ENCODE measurements at places on chromosomes 5 and 9.

- no peak for DNase-seq
Observed at GRCh38 chr5:147887930-147888329, 9.4 kb downstream of the SCGB3A2 start.

DNA sequence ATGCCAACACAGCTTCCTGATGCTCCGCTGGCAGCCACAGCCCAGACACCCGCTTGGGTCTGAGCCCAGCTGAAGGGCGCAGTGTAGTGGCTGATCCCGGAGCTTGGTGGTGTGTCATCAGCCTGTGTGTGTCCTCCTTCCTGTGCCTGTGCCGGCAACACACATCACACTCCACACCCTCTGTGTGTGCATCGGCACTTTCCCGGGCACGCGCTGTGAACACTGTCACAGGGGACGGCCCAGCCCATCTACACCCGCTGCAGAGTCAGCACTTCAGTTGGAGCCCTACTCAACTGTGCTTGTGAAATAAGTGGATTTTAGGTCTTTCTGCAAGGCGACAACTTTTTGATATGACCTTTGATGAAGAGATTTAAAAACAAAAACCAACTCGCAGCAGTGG is 189.4 kb downstream of the IRX2 start:
- DNase-seq, result no peak

DNA sequence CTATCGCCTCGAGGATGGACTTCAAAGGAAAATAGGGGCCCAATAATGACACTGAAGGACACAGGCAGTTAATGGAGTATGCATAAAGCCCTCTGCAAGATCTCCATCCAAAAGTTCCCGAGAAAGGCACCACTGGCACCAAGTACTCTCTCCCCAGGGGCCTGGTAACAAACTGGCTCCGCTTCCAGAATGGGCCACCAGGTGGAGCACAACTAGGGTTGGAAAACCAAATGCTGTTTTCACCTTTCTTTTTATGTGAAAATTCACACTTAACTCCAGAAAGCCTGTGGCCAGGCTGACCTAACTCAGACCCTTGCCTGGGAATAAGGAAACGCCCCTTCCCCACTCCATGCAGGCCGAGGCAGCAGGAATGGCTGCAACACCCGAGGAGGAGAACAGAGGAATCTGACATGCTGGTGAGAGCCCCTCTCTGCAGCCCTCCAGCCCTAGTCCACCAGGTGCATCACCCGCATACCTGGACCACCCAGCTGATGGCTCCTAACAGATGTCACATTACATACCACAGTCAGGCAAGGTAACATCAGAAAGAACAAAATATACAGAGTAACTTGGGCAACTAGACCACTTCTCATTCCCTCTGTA is 42.8 kb downstream of the CAMSAP1 start:
- DNase-seq, result peak; percentile 84

DNA sequence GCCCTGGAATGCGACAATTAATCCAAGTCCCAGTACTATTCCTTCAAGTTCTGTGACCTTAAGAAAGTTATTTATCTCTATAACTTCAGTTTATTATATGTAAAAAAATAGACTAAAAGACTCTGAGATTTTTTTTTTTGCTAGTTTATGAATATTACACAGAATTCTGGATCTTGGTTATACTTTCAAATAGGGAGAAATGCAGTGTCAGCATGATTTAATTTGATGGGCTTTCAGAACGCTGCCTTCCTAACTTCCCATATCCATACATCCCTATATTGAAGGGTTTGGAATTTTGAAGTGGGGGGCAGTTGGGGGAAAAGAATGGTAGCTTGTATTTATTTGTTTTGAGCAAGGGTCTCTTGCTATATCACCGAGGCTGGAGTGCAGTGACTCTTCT is 98.4 kb upstream of the MEGF10 start:
- no peak for DNase-seq

DNA sequence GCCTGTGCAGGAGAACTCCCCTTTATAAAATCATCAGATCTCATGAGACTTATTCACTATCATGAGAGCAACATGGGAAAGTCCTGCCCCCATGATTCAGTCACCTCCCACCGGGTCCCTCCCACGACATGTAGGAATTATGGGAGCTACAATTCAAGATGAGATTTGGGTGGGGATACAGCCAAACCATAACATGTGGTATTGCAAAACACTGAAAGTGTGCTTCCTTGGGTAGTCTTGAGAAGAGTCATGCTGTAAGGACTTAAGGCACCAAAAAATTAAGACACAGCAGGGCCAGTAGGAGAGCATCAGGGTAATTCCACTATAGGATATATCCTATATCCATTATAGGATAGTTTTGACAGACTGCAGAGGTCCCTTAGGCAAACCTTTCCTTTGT is 29.4 kb upstream of the GDNF start:
- DNase-seq, result no peak

DNA sequence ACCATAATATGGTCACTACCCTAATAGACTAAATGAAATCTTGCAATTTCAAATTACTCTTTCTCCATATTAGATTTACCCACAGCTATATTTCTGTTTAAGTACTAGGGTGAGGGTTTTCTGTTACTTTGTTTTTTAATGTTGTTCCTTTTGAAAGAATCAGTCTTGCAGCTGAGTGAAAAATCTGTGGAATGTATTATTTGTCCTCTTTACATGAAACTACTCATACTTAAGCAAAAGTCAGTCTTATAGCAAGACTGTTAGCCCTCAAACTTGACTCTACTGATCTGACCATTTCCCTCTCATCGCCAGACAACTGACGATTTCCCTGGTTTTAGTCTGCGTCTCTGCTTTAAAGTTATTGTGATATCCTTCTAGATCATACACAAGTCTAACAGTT is 84.0 kb downstream of the PIK3R1 start:
- no peak for DNase-seq

DNA sequence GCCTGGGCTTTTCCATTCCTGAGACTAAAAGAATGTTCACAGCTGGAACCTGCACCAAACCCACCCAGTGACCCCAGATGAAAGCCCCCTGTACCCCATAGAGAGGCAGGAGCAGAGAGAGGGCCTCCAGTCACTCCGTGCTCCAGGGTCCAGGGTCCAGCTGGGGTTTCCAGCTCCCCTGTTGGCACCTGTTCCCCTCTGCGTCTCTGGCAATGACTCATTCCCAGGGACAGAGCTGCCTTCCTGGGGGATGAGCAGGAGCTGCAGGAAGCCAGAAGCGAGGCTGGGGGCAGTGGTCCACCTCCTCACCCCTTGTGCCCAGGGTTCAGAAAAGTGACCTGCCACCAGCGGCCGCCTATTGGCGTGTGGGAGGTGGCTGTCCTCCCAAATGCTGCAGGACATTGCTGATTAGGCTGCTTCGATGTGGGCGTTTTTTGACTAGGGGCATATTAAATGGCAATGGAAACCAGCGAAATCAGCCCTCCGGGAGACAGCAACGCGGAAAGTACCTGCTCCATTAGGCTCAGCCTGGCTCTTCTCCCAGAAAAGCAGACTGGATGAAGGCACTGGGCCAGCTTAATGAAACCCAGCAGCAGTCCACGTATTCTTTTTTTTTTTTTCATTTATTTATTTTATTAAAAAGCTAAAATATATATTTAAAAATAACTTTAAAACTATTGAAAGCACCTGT is 97.4 kb downstream of the DAP start:
- DNase-seq, result peak; percentile 21

GRCh38 chr5:170849374-170849773 is 12.4 kb upstream of the RANBP17 start:
- DNase-seq, result peak; percentile 23

GRCh38 chr9:68458918-68459317 is 81.8 kb downstream of the TMEM252 start:
- no peak for DNase-seq

DNA sequence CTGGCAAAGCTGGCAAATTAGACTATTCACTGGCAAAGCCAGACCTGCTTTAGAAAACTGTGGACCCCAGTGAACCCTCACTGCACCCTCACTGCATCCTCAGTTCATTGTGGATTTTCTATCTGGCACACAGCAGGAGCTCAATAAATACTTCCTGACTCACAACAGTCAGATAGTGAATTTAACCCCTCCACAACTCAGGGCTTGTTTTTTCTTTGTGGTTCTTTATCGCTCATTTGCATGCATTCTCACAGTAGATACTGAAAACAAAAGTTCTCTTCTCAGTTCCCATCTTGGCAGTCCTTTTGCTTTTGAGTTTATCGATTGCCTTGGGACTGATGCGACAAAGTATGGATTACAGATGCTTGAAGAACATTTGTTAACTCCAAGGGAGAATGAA is 99.8 kb downstream of the ACTL7B start:
- peak; percentile 76 for DNase-seq

- no peak for DNase-seq
Observed at GRCh38 chr5:72845889-72846288, 29.4 kb downstream of the TNPO1 start.

GRCh38 chr5:133368916-133369783 is 243.2 kb downstream of the FSTL4 start:
- peak; percentile 16 for DNase-seq

DNA sequence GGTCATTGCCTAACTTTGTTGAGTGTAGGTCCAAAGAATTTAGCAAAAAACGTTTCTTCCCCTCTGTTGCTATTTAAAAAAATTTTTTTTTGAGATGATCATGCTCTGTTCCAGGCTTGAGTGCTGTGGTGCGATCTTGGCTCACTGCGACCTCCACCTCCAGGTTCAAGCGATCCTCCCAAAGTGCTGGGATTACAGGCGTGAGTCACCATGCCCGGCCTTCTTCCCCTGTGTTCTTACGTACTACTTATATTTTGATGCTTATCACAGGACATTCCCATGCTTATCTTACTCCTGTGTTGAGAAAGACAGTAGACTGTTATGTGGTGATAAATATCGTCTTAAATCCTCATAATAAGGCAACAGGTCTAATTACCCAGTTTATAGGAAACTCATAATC is 2.5 kb downstream of the ACER2 start:
- no peak for DNase-seq

DNA sequence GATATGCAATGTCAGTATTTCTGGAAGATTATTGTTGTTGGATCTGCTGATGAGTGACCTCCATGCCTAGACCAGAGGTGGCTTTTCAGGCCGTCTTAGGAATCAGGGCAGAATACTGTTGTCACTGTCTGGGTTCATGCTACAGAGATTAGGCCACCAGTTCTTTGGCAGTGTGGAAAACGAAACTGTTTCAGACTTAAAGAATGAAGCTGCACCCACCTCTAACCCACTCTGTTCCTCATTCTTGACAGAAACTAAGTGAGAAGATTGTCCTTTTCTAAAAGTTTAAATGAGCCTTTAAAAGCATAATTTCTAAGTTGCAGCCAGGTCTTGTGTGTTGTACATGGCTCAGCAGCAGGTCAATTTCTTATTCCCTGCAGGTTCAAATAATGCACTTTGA is 444.3 kb downstream of the ENC1 start:
- DNase-seq, result no peak

DNA sequence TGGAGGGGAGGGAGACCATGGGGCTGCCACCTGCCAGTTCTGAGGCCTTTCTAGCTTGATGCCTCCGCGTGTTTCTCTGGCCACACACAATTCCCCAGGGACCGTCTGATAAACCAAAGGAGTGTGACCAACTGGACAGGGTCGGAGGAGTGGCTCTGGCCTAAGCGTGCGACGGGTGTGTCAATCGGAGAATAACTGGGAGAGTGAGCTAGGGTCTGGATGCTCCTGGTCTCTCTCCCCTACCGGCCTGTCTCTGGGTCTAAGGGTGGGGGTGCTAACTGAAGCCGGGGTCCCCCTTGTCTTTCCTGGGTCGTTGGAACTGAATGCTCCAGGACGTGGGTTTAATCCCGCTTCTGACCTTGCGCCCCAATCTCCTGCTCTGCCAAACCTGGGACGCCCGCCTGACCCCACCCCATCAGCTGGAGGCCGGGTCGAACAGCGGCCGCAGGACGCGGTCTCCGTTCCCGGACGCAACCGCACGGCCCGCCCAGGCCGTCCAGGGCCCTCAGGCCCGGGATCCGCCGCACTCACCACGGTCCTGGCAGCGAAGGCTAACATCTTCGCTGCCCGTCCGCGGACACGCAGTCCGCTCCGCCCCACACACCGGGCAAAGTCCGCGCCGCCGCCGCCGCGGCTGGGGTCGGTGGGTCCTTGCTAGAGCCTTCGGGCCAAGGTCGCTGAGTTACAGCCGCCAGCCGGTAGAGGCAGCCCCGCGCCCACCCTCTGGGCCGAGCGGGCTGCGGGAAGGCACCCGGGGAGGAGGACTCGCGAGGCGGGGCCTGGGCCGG is 447 bp downstream of the CRAT start:
- peak; percentile 7 for DNase-seq

GRCh38 chr5:80934751-80935150 is 25.4 kb upstream of the RASGRF2 start:
- DNase-seq, result peak; percentile 43

GRCh38 chr9:136209232-136209631 is 4.3 kb upstream of the LHX3 start:
- no peak for DNase-seq

- DNase-seq, result no peak
Observed at GRCh38 chr5:160537940-160538339, 116.3 kb downstream of the PTTG1 start.

- no peak for DNase-seq
Observed at GRCh38 chr5:140076142-140076541, 33.0 kb upstream of the NRG2 start.

DNA sequence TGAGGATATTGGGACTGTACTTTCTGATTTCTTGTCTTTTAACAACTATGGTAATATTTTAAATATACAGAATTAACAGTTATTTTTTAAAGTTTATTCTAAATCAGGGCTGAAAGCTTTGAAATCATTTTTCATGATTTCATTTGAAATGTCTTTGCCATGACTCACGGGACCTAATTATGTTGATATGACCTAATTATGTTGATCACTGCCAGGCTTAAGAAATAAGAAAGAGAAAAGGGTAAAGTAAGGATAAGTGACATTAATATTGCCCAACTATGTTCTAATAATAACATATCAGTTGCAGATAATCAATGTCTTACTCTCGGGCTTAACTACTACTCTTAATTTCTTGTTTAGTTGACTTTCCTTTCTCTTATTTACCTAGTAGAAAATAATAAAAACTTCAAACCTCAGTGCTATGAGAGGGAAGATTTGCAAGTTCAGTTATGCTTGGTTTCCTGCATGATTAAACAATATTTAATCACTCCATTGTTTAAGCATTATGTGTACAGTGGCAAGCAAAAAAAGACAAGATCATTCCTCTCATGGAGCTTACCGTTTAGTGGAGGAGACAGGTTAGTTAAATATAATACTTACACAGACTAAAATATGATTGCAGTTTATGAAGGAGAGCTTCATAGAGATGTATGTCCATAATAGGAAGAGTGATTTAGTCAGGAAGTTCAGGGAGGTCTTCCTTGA is 67.0 kb upstream of the EIF4EBP3 start:
- DNase-seq, result no peak

DNA sequence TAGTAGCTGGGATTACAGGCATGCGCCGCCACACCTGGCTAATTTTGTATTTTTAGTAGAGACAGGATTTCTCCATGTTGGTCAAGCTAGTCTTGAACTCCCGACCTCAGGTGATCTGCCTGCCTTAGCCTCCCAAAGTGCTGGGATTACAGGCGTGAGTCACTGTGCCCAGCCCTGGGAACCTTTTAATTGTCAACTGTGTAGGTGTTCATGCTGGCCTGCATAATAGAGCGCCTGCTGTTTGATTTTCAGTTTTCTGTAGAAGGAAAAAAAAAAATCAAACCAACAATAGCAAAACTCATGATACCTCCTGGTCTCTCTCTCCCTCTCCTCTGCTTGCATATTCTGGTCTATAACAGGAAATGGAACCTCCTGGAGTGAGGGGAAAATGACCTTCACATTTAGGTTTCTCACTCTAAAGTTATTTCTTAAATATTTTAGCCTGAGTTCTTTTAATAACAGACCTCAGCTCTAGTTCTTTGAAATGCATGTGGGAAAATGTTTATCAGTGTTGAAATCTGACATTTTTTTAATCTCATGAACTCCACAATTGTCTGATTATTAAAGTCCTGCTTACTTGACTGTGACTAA is 51.7 kb downstream of the EXOSC2 start:
- peak; percentile 26 for DNase-seq

- DNase-seq, result peak; percentile 15
Observed at GRCh38 chr5:55141945-55142690, 17.9 kb upstream of the GPX8 start.
